ENCODE measurements at places on chromosomes 5 and 9.

GRCh38 chr9:34047864-34048726 is 592 bp downstream of the UBAP2 start:
- H3K36me3 ChIP-seq, result peaks cover 5% of the 10 kb centered on the region
- peak overlapping the region; percentile 82 for H3K4me3 ChIP-seq
- no peak for DNase-seq
- peaks cover 4% of the 10 kb centered on the region for H3K4me1 ChIP-seq

DNA sequence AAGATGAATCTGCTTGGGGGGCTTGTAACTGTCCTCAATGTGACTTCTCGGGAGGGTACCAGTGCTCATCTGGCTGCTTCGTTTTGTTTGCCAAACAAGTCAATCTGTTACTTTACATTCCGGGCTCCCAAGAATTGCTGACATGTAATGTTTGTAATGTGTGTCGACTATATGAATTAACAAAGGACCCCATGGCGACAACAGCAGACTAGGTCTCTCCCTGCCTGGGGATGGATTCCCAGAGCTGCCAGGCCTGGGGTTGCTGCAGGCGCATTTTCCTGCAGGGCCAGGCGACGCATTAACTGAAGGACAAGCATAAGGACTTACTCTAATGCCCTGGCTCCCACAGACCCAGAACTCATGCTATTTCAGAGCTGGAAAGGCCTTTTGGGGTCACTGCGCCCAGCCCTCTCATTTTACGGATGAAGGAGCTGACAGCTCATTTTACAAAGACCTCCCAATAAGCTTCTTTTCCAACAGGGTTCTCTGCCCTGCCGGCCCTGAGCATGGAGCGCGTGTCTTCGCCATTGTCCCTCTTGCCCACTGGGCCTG is 214.8 kb downstream of the TTLL11 start:
- DNase-seq, result peak; percentile 54
- peak overlapping the region; percentile 10 for H3K27ac ChIP-seq
- H3K36me3 ChIP-seq, result no peaks in the 10 kb centered on the region
- peaks cover 38% of the 10 kb centered on the region for H3K4me1 ChIP-seq
- no peaks in the 10 kb centered on the region for H3K27me3 ChIP-seq

DNA sequence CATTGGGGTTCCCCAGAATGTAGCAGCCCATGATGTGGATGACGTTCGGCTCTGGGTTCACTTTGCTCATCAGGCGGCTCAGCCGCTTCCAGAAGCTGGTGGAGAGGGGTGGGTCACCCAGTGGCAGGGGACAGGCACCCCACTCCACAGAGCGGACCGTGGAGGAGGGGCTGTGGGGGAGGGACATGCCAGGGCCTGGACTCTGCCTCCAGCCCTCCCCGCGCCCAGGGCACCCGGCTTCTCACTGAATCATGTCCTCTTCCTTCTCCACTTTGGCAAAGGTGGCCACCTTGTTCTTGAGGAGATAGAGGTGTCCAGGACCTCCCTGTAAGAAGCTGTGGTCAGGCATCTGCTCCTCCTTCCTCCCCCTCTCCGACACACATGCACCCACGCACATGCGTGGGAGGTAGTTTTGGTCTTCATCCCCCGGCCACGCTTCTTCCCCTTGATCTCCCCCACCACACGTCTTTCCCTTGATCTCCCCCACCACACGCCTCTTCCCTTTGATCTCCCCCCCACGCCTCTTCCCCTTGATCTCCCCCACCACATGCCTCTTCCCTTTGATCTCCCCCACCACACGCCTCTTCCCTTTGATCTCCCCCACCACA is 8.9 kb upstream of the ENTPD8 start:
- H3K27ac ChIP-seq, result no peak overlapping the region
- no peaks in the 10 kb centered on the region for H3K27me3 ChIP-seq
- H3K36me3 ChIP-seq, result peaks cover 75% of the 10 kb centered on the region
- no peak overlapping the region for H3K4me3 ChIP-seq

DNA sequence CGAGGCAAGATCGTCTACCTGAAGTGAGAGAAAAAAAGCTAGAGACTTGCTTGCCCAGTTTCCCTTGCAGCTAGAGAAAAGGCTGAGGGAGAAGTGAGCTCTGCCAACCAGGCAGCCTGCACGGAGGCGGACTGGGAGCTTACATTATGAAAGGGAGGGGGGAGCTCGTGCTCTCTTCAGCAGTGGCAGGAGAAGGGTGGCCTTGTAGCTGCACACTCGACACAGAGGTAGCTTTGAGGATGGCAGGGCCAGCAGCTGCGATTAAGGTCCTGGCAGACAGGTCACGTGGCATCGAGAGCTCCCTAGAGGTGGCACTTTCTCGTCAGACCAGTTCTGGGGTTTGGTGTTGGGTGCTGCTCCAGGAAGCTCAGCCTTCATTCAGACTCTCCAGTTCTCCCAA is 26.7 kb downstream of the APBA1 start:
- H3K27me3 ChIP-seq, result no peaks in the 10 kb centered on the region
- DNase-seq, result no peak
- H3K27ac ChIP-seq, result no peak overlapping the region
- no peak overlapping the region for H3K4me3 ChIP-seq
- peaks cover 9% of the 10 kb centered on the region for H3K4me1 ChIP-seq

GRCh38 chr5:133026664-133027153 is 360 bp upstream of the ZCCHC10 start:
- no peaks in the 10 kb centered on the region for H3K27me3 ChIP-seq
- peaks cover 5% of the 10 kb centered on the region for H3K36me3 ChIP-seq
- DNase-seq, result no peak
- H3K4me3 ChIP-seq, result peak overlapping the region; percentile 94
- peaks cover 5% of the 10 kb centered on the region for H3K4me1 ChIP-seq

DNA sequence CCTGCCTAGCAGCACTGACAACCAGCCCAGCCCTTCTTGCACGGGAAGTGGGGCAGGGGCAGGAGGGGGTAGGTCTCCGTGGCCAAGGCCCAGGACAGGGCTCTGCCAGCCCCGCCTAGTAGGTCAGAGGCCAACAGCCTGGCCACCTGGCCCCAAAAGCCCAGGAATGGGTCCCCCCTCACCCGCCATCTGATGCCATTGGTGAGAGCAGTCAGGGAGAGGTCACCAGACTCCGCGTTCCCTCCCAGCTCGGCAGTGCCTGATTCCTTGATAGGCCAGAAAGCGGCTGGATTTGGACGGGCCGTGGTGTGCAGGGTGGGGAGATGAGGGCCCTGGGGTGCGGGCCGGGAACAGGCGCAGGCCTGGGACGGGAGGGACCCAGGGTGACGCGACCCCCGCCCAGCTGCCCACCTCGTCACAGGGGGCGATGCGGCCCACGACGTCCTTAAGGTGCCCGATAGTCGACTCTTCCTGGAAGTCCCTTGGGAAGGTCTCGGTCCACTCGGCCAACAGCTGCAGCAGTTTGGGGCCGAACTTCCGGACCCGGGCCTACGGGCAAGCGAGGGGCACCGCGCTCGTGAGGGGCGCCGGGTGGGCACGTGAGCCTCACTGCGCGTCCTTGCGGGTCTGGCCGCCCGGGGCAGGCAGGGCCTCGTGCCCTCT is 64.5 kb upstream of the RNF130 start:
- H3K4me1 ChIP-seq, result peaks cover 42% of the 10 kb centered on the region
- no peak overlapping the region for H3K27ac ChIP-seq
- H3K4me3 ChIP-seq, result no peak overlapping the region
- peaks cover 21% of the 10 kb centered on the region for H3K36me3 ChIP-seq
- no peaks in the 10 kb centered on the region for H3K27me3 ChIP-seq

DNA sequence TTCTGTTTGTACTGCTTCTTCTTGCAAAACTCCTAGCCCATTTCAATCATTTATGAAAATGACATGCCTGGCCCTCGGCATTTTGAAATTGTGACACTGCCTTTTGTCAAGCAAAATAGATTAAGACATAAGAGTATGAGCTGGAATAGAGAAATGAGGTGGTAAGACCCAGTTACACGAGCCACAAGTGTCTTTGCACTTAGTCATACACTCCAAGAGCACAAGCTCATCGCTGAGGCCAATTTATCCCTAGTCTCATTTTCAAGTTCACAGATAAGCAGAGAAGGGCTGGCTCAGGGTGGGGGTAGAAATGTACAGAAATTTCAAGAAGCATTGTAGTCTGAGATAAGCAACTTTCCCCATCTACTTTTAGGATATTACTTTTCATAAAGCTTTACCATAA is 40.6 kb upstream of the MAP1B start:
- H3K27me3 ChIP-seq, result no peaks in the 10 kb centered on the region
- H3K36me3 ChIP-seq, result no peaks in the 10 kb centered on the region
- H3K4me3 ChIP-seq, result no peak overlapping the region
- no peak overlapping the region for H3K27ac ChIP-seq

DNA sequence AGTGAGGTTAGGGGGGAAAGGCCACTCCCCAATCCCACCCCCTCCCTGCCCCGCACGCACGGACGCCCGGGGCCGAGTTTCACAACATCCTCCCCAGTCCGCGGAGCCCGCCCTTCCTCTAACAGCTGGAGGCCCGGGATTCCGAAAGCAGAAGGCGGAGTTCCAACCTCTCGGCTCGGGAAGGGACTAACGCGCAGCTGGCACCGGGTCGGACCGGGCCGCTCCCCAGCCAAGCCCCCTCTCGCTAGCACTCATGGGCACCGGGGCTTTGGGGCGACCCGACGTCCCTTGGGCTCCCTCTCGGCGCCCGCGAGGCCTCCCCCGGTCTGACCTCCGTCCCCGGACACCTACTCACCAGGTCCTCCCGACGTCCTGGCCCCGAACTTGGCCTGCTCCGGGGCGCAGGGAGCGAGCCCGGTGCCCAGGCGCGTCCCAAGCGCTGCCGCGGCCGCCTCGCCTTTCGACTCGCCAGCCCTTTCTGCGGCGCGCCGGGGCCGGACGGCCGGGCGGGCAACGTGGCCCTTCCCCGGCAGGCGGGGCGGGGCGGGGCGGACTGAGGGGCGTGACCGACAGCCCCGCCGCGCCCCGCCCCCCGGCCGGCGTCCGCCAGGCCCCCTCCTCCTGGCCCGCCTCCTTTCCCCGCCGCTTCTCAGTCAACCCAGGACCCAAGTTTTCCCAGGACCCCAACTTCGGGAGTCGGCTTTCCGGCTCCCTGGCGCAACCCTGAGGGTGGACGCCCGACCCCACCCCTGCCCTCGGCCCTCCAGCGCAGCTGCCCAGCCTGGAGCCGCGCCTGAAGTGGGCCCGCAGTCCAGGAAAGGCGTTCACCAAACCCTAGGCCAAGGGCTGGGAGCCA is at the start of gene MGAT1:
MGAT1 (minus strand) TSS at position 482 of the 856 bp plus-strand sequence. CDS start 9,835 bp downstream, outside the sequence.
- peaks cover 24% of the 10 kb centered on the region for H3K36me3 ChIP-seq
- no peak for DNase-seq
- peak within 1 kb of the TSS; percentile 66 for H3K4me3 ChIP-seq
- H3K27me3 ChIP-seq, result no peaks in the 10 kb centered on the region

DNA sequence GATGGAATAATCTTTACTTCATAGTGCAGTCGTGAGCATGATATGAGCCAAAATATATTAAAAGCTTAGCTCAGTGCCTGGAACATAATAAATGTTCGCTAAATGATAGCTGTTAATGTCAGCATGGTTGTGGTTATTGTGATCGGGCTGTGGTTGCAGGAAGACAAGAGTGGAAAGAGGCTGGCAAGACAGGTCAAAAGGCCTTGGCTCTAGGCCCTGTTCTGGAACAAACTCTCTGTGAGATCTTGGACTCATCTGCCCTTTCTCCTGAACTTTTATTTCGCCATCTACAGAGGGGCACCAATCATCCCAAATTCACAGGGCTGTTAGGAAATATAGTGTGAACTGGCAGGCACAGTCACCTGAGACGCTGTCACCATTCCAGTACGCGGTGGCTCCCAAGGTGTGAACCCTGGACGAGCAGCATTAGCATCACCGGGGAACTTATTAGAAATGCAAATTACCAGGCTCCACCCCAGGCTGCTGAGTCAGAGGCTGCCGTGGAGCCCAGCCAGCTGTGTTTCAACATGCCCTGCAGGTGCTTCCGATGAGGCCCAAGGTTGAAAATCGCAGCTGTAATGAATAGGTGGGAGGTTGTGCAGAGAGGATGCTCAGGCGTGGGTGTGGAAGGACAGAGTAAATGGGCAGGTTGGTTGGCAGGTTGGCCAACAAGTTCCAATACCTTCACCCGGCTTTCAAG is 50.2 kb upstream of the SAP30L start:
- no peak overlapping the region for H3K4me3 ChIP-seq
- no peak for DNase-seq
- H3K27me3 ChIP-seq, result no peaks in the 10 kb centered on the region
- peaks cover 3% of the 10 kb centered on the region for H3K36me3 ChIP-seq
- H3K27ac ChIP-seq, result no peak overlapping the region

DNA sequence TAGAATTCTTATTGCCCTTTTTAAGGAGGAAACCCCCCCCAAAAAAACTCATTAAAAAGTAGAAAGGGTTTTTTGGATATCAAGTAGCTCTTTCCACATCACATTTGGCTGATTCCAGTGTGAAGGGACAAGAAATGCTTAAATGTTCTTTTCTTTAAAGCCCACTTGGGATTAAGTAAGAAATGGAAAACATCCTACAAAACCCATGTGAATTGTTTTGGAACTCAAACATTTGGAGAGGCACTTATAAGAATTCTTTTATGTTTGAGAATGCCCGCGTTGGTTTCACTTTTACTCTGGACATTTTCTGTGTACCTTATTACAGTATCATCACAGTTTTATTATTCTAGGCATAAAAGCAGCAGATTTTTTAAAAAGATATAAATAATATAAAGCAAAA is 301.1 kb upstream of the ACTBL2 start:
- H3K4me3 ChIP-seq, result no peak overlapping the region
- no peaks in the 10 kb centered on the region for H3K4me1 ChIP-seq
- H3K27me3 ChIP-seq, result no peaks in the 10 kb centered on the region
- H3K27ac ChIP-seq, result no peak overlapping the region
- H3K36me3 ChIP-seq, result no peaks in the 10 kb centered on the region
- no peak for DNase-seq

GRCh38 chr5:9500625-9501024 is 45.2 kb downstream of the SEMA5A start:
- H3K4me3 ChIP-seq, result no peak overlapping the region
- no peak for DNase-seq
- H3K27me3 ChIP-seq, result no peaks in the 10 kb centered on the region
- no peaks in the 10 kb centered on the region for H3K36me3 ChIP-seq
- no peak overlapping the region for H3K27ac ChIP-seq

- no peak overlapping the region for H3K27ac ChIP-seq
- H3K4me3 ChIP-seq, result no peak overlapping the region
- no peaks in the 10 kb centered on the region for H3K27me3 ChIP-seq
- H3K36me3 ChIP-seq, result peaks cover under 1% of the 10 kb centered on the region
- DNase-seq, result no peak
These were observed 3.3 kb upstream of the NINJ1 start for GRCh38 chr9:93137362-93137761.

GRCh38 chr9:103789686-103790085 is 304.4 kb upstream of the SMC2 start:
- H3K36me3 ChIP-seq, result no peaks in the 10 kb centered on the region
- no peak overlapping the region for H3K27ac ChIP-seq
- H3K27me3 ChIP-seq, result no peaks in the 10 kb centered on the region
- no peaks in the 10 kb centered on the region for H3K4me1 ChIP-seq
